ENCODE measurements at places on chromosomes 13 and 19. TPM values are rescaled to one million over a fixed set of nuclear protein-coding genes. Genes with fewer than 3 reads are reported as not detected.

DNA sequence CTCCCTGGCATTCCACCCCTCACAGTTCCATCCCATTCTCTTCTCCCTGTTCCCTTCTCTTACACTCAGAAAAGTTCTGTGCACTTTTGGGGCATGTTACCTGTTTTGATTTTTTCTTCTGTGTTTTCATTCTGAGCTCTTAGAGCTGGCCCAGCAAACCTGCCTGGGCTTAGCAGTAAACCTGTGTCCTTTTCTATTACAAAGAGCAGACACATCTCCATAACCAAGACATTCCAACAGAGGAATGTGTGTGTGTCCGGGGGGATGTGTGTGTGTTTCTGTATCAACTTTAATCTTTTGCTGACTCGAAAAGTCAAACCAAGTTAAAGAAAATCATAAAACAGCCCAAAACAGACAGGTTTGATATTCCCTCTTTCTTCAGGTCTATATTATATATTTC lies 49.1 kb upstream of the SOX21 start:
- no peak for DNase-seq

- no peak for DNase-seq
Measured at GRCh38 chr13:85671336-85671735, 127.9 kb downstream of the SLITRK6 start.

DNA sequence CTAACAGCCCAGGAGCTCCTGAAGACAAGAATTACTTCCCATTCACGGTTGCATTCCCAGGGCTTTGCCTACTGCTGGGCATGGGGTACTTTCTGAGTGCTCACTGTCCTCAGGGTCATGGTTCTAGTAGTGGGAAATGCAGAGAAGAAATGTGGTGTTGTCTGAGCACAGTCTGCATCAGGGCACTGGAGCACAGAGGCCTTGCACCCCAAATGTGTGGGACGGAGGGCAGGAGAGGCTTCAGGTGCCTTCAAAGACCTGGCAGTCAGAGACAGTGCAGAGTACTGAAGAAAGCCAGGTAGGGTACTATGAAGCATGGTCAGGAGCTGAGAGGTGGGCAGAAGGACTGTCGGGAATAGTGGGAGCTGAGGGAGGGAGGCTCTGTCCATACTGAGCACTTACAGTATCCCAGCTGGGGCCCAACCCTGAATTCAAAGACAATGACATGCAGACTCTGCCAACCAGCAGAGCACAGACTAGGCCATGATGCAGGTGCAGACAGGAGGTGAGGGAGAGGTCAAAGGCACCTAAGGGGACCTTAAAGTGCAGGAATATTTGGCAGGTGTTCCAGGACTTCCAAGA lies 144.4 kb downstream of the USP12 start:
- DNase-seq: no peak

- no peak for DNase-seq
Measured at GRCh38 chr19:41616792-41617621, 9.9 kb downstream of the CEACAM4 start.

DNA sequence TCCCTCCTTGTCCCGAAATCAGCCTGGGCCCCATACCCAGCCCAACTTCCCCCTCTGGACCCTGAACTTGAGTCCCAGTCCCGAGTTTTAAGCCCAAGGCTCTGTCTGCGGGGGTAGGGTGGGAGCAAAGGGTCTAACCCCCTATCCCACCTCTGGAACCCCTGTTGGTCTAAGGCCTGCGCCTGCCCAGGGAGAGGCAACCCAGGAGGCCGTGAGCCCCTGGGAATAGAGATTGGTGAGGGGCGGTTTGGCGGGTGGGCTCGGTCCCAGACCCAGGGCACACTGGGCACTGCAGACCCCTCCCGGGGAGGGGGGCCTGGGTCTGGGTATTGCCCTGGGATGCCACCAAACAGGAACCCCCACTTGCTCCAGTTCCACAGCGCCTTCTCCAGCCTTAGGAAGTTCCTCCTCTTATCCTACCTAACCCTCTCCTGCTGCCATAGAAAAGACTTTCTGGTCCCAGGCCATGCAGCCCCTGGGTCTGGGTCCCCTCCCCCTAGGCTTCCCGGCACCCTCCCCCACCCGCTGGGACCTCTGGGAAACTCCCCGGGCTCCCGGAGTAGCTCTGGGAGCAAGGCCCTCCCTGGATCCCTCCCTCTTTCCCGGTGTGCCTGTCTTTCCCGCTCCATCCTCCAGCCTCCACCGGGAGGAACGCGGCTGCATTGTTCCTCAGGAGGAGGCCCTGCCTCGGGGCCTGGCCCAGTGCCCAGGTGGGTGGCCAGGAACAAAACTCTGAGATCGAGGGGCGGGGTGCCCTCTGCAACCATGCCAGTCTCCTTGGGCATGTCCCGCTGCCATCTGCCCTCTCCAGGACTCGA lies 33.6 kb upstream of the NANOS3 start:
- DNase-seq: no peak

- DNase-seq: peak; percentile 28
Measured at GRCh38 chr19:14536926-14537692, 7.7 kb downstream of the TECR start.

GRCh38 chr19:46848389-46848788 lies 2.3 kb downstream of the AP2S1 start:
- no peak for DNase-seq

- DNase-seq: no peak
Measured at GRCh38 chr13:112034231-112034630, 32.7 kb upstream of the SOX1 start.

DNA sequence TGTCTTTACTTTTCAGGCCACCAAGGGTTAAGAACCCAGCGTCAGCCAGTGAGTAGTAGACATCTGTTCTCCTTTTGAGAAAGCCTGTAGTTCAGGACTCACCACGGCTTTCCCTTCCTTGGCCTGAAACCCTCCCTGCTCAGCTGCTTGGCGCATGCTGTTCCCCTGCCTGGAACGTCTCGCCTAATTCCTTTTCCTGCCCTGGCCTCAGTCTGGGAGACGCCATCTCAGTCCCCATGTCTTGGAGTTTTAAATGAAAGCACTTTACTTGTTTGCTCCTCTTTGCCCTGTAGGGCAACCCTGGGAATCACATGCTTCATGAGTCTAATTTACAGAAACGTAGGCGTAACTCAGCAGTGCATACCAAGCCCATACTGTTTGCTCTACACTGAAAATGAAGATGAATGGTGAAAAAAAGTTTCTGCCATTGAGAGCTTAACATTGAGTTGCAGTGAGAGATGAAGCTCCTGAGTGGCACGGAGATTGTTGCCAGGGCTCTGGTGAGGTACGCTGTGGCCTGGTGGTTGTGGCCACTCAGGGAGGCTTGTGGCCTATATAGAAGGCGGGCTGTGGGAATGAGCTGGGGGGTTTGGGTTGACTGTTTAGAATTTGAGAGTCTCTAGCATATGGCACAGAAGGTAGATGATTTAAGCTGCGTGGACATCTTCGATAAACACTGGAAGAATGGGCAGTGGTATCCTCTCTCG lies 52.8 kb downstream of the GATAD2A start:
- DNase-seq: no peak

DNA sequence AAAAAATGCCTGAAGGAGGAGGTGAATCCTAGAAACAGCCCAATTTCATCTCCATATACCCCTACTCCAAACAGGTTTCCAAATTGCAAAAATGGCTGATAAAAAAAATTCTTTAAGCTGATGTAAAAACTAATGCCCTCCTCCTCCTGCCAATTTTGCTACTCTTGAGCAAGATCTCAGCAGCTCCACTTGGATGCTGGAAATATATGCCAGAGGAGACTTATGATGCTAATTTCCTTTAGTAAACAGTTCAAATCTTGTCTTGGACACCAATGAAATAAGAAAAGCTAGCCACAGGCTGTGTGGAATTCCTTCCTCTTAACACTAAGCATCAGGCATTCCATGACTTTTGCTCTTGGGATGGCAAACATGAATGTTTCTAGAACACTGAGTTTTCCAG lies 67.5 kb downstream of the INSR start:
- DNase-seq: no peak

- no peak for DNase-seq
Measured at GRCh38 chr19:32672841-32673240, 2.1 kb downstream of the ANKRD27 start.

GRCh38 chr19:19900139-19900728 lies 512 bp upstream of the ZNF93 start:
- DNase-seq: no peak

GRCh38 chr13:33426131-33426530 lies 140.6 kb upstream of the STARD13 start:
- no peak for DNase-seq

DNA sequence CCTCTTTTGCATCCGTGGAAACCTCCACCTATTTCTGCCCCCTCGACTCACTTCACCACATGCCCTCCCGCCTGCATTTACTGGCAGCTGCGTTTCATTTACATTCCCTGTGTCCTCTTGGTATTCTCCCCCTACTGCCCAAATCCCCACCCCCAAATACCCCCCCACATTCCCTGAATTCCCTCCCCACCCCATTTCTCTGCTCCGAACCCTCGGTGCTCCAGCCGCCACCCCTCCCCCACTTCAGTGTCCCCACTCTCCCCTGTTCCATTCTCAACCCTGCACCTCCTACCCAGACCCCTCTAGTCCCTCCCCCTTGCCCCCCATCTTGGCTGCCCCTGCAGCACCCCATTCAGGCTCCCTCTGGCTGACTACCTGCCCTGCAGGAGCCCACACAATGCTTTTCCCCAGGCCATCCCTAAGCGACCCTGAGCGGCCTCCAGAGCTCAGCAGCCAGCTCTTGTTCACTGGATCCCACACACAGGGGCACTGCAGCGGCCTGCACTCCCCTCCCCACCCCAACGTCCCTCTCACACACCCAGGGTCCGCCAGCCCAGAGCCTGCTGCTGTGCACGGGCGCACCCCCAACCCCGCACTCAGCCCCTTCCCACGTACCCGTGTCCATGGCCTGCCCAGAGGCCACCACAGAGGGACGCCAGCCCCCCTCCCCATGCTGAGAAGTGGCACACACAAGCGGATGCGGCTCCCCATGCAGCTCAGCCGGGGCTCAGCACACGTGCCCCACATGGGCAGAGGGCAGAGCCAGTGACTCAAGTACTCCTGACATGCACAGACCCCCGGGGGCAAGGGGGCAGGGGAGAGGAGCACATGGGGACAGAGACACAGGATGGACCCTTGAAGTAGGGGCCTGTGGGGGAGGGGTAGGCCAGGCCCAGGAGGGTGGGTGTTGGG lies 26.3 kb downstream of the SHANK1 start:
- DNase-seq: no peak

DNA sequence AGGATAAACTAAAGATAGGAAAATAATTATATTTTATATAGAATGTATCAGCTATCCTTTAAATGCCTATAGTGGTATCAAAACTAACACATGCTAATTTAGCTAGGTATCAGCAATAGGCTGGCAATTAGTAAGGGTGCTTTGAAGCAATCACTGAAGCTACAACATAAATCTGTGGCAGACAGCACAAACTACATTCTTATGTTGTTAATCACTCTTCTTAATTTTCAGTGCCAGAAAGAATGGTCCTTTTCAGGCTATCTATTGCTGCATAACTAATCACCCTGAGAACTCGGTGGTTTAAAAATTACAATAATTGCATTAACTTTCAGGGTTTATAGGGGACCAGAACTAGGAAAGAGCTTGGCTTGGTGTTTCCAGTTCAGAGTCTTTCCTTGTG lies 963.1 kb downstream of the EFNB2 start:
- DNase-seq: no peak

DNA sequence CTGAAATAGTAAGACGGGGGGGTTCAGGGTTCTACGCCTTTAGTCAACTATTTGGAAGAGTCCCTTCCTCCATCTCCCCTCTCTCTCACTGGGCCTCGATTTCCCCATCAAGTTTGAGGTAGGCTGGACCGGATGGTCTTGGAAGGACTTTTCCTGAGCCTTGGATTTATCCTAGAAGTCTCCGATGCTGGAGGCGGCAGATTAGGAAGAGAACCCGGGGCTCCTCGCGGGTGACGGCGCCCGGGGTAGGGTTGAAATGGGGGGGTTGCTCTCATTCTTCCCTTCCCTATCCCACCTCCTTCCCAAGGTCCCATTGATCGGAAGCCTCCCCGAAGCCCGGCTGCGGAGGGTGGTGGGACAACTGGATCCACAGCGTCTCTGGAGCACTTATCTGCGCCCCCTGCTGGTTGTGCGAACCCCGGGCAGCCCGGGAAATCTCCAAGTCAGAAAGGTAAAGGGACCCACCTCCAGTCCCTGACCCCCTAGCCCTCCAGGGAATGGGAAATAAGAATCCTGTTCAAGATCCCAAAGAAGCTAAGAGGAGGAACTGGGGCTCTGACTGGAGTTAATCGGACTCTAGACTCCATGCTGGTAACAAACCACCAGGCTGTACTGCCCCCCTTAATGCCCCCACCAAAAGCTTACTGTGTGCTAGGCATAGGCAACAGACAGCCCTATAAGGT lies 781 bp downstream of the QPCTL start:
- peak; percentile 73 for DNase-seq

CEACAM3 gene
- total RNA-seq: not detected

ZNF543 gene
- 3.3 TPM for total RNA-seq

DOCK9 gene
- total RNA-seq: 25.8 TPM

LRRC63 gene
- total RNA-seq: not detected

RNU6-9 gene
- not detected for total RNA-seq
